ENCODE measurements at places on chromosomes 13 and 19.
A peak's percentile ranks its signal among the peaks of the same experiment; 100 is the strongest.

GRCh38 chr19:2461751-2462634 lies 5.2 kb upstream of the LMNB2 start:
- DNase-seq: peak; percentile 35

DNA sequence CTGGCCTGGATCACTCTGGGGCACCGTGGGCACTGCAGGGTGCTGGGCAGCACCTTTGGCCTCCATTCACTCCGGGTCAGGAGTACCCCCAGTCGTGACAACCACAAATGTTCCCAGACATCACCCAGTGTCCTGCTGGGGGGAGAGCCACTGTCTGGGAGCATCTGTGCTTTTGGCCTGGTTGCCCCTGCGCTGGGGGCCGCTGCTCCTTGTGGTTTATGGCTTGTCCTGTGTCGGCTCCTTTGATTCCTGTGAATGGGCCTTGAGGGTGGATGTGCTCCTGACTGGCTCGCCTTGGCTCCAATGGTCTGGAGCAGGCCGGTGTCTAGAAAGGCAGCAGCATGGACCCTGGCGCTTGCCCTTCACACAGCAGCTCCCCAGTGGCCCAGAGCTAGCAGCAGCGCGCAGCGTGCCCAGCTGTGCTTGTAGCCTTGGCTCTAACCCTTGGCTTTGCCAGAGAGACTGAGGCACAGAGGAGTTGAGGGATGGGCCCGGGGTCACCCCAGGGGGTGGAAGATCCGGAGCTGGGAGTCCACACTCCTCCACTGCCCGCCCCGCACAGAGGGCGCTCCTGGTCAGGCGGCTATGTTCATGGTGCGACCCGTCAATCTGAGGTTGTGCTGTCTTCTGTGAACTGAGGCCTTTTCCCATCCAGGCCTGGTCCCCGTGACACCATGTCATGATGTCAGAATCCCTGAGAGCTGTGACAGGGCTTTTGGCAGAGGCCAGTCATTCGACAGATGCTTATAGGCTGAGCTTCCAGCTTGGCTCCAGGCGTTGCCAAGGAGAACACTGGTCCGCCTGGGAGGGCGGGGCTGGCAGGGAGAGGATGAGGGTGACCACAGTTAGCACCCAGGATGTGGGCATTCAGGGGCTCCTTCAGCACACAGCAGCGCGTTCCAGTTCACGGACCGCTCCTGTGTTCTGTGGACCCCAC lies 4.1 kb downstream of the DAZAP1 start:
- peak; percentile 27 for DNase-seq

DNA sequence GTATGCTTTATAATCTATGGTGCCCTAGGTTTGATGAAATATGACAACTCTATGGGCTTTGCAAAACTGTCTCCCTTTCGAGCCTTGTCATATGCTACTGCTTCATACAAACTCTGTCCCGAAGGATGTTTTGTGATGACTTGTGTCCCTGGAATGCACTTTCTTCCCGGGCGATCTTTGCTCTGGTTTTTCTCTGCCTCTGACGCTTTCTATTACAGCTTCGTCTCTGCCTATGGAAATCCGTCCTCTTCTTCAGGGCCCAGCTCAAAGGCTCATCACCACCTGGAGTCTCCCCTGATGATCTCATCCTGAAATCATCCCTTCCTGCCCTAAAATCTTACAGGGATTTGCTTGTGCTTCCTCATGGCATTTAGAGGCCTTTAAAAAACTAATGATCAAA lies 191.5 kb upstream of the KL start:
- DNase-seq: no peak

GRCh38 chr19:38251564-38252051 lies 4.6 kb downstream of the PPP1R14A start:
- DNase-seq: no peak

DNA sequence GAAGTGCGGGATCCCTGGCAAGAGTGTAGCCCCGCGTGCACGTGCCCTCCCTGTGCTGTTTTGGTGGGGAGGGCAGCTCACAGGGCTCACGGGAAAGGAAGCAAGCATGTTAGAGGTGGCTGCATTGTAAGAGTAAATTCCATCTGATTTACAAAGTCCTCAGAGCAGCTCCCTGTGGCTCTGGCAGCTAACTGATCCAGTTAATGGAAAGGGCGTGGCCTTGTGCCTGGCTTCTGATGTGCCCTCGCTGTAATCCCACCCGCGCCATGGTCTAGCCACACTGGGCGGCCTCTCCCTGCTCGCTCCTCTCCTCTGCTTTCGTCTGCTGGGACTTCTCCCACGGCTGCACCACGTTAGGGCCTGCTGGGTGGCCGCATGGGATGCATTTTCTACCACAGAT lies 258.5 kb downstream of the FGF9 start:
- no peak for DNase-seq

DNA sequence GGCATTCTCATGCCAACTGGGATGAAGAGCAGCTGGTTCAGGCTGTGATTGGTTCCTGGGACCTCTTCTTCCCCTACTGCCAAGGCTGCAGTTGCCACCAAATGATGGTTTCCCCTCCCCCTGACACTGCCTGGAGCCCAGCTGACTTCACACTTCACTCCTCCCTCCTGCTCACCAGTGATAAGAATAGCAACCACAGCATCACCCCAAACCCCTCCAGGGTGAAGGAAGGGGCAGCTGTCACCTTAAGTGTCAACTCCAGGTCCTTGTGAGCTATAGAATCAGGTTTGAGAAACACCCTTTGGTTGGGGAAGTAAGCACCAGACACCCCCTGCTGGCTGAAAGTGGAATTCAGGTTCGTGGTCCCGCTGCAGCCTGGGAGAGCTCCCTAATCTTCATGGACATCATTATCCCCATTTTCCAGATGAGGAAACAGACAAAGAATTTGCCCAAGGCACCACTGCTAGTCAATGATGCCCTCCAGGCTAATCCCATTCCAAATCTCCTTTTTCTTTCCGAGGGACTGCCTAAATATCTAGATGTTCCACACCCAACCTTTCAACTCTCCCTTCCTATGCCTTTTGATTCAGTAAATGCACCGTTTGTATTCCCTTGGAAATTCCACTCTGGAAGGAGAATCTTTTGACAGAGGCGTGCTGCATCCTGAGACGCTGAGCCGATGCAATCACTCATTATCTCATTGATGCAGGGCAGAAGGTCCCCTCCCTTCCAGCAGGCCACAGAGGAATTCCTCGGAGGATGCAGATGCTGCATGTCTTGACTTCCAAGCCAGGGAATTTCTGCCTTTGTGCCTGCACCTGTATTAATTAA lies 50.6 kb upstream of the UQCRFS1 start:
- DNase-seq: peak; percentile 58

DNA sequence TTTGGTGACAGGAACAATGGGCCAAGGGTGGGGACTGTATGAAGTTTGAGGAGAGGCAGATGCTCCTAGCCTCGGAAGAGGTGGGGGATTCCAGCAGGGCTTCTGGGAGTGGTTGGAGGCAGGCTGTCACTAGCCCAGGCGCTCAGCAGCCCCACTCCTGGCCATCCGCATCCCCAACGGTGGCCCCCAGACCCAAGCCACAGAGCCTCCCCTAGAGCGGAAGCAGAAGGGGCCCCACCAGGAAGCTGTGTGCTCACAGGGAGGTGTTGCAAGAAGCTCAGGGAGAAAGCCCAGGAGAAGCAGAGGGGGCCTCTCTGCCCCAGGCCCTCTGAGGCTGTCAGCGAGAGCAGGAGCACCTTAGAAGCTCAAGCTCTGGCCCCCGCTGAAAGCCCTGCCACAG lies 8.3 kb downstream of the PRAM1 start:
- DNase-seq: no peak

- no peak for DNase-seq
Observed at GRCh38 chr19:47351548-47351947, 2.4 kb downstream of the DHX34 start.

- no peak for DNase-seq
Observed at GRCh38 chr19:32865326-32865725, 4.2 kb downstream of the SLC7A9 start.

DNA sequence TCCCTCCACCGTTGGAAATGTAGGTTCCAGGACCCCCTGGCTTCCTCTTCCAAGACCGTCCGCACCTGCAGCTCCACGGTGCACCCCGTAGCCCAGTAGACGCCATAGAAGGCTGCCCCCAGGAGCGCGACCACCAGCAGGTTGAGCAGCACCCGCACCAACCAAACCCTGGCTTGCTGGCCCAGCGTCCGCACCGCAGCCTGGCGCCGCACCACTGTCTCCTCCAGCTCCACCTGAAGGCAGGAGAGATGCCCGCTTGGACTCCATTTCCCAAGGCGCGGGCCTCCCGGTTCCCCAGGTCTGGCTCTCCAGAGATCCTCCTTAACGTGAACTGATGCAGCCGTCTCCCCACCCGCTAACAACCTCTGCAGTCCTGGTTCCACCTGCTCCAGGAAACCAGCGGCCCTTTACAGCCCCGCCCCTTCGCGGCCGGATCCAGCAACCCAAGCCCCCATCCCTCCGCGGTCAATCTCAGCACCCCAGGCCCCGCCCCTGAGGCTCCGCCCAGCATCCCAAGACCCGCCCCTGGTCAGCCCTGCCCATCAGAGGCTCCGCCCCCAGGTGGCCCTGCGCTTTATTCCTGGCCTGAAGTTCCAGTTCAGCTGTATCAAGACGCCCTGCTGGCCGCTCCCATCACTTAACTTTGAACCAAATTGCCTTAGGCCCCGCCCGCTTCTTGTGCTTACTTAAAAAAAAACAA lies 5.0 kb upstream of the LENG1 start:
- peak; percentile 47 for DNase-seq

DNA sequence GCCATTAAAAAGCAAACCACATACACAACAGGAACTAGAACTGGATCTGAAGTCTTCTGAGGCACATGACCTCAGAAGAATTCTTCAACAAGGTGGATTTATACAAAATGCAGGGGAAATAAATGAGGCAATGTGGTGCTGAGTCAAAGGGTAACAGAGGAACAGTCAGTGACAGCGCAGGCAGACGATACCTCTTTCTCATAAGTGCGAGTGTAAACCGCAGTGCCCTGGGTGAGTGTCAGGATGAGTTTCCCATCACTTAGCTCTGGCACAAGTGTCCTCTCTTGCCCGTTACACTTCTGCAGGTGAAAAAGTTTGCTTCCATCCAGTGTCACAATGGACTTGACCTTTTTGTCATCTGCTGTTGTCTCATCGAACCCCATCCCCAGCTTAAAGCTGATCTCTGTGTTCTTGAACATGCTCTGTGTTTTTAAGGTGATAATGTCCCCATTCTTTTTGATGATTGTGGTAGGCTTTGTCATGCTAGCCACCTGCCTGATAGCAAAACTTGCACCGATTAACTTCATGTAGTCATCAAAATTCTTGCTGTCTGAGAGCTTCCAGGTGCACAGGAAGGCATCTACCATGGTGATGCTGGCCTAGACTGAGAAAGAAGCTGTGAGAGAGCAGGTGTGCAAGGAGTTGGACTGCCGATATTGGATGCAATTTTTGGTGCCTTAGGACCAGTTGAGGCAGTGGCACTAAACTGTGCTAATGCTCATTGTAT lies 97.3 kb downstream of the AKAP11 start:
- peak; percentile 55 for DNase-seq

GRCh38 chr13:39599842-39600241 lies 3.2 kb downstream of the LHFPL6 start:
- no peak for DNase-seq

- DNase-seq: no peak
Observed at GRCh38 chr13:19645000-19645399, 11.5 kb downstream of the MPHOSPH8 start.

DNA sequence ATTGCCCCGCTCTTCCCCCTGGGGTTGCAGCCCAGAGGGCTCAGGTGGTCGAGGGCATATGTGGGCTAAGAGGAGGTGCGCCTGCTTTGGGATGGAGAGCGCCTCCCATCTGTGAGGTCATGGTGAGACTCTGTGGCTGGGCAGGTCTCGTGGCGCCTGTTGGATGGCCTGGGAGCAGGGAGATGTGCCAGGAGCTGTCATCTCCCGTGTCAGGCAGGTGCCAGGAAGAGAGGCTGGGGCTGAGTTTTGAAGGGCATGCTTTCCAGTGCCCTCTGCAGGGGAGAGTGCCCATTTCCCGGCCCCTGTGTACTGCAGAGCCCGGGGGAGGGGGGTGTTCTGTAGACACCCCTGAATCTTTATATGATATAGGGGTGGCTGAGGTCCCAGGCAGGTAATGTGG lies 2.8 kb downstream of the WTIP start:
- no peak for DNase-seq

DNA sequence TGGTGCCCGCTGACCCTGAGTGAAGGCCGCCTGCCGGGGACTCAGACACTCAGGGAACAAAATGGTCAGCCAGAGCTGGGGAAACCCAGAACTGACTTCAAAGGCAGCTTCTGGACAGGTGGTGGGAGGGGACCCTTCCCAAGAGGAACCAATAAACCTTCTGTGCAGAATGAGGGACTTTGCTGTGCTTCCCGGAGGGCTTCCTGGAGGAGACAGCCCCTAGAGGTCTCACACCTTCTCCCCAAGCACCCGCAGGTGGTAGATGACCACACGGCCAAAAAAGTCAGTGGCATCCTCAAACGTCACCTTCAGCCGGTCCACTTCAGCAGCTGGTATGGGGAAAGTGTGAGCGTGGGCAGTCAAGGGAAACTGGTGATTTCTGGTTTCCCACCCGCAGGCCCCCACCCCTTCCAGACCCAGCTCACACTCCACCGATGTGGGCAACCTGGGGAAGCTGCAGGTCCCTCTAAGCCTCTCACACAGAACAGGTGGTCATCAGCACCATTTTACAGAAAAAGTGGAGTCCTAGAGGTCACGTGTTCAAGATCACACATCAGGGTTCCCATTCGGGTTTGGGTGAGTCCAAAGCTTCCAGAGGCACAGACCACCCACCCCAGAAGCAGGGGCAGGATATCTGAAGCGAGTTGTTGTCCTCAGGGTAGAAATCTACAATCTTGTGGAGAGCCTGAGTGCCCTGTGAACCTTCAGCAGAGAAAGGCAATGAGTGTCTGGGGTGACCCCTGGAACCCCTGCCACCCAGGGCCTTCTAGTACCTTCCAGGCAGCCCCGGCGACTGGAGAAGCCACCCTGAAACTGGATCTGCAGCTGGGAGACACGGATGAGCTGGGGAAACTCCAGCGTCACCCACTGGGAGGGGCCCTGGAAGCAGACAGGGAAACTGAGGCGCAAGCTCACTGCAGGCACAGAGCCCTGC lies 1.2 kb downstream of the NR2C2AP start:
- DNase-seq: no peak

- no peak for DNase-seq
Observed at GRCh38 chr13:67736646-67737420, 506.7 kb upstream of the PCDH9 start.

- DNase-seq: no peak
Observed at GRCh38 chr19:10685210-10685609, 16.0 kb upstream of the QTRT1 start.

All from CD4-positive, alpha-beta T cell treated with Interleukin-4 for 4 hours (primary cell).